ENCODE measurements at places on chromosomes 11 and 22.

DNA sequence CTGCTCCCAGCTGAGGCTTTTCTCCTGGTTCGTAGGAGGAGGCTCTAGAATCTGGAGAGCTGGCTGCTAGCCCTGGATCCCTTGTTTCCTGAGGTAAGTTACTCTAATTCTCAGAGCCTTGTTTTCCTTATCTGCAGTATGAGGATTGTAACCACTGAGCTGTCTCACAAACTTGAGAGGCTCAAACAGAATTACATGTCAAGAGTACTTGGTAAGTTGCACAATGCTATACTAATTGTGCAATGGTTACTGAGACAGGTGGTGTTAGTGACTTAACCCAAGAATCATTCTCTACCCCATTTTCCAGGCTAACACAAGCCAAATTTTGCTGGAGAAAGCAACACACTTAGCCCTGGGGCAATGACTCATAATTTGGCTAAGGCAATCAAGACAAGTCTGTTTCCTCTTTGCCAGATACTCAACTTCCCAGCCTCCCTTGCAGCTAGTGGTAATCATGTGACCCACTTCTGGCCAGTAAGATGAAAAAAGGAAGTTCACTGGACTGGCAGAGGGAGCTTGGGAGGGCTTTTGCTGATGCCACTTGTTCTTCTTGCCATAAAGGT, 348.0 kb downstream of the TENM4 start:
- DNase-seq, result no peak

GRCh38 chr11:80733790-80734189, 1293.0 kb upstream of the TENM4 start:
- no peak for DNase-seq

- no peak for DNase-seq
Measured at GRCh38 chr22:44919691-44920090, 90.1 kb downstream of the PHF21B start.

DNA sequence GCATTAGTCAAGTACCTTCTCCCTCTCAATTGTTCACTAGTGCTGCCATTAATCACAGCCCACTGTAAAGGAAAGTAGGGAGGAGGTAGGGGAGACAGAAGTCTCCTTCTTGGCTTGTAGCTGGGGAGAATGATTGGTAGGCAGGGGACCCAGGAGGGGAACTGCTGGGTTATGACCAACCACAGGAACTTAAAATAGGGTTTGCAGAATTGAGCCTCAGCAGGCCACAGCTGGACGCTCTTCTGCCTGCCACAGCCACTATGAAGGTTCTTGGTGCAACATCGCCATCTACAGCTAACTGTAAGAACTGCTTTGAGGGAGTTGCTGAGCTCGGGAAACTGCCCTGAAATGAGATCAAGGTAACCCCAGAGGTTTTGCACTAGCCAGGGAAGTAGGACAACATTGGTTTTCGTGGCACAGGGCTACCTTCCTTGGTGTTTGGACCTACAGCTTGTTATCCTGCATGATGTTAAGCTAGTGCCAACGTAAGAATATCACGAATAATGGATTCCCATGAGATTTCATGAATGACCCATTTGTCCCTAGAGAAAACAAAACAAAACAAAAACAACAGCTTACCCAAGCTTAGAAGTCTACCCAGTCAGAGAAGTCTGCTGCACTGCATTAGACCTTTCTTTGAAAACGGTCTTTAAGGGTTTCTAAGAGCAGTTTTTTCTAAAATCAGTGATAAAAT, 787.1 kb upstream of the API5 start:
- DNase-seq, result no peak
